Activated gamma-delta T cell treated with Interleukin-2 at 50 U/mL for 16 hours (primary cell): ENCODE measurements at places on chromosomes 4 and X.

- no peak for DNase-seq
Observed at GRCh38 chr4:156829201-156829873, 142.3 kb downstream of the PDGFC start.

- no peak for DNase-seq
Observed at GRCh38 chrX:22952010-22952409, 47.8 kb upstream of the DDX53 start.

DNA sequence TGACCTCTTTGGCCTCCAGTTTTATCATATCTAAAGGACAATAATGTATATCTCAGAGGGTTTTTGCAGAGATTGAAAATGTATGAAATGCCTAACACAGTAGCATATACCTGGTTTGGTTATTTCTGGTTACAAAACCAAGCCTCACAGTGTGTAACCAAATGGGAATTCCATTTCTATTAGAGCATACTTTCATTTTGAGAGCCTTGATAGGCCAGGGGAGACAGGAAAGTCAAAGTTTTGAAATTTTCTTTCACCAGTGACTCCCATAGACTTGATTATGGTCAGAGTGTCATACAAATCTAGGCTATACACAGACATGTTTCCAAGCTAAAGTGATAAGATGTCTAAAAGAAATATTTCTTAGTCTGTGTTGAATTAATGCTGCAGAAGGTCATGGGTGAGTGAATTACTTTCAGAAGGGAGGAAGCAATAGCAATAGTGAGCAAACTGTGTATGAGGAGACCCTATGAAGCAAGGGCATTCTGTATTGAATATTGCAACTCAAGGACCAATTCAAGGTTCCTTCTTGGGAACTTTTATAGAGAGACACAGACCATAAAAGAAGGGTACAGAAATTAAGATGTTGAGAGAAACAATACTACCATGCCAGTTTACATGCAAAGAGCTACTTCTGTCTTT is 151.1 kb downstream of the PDE5A start:
- DNase-seq = no peak

DNA sequence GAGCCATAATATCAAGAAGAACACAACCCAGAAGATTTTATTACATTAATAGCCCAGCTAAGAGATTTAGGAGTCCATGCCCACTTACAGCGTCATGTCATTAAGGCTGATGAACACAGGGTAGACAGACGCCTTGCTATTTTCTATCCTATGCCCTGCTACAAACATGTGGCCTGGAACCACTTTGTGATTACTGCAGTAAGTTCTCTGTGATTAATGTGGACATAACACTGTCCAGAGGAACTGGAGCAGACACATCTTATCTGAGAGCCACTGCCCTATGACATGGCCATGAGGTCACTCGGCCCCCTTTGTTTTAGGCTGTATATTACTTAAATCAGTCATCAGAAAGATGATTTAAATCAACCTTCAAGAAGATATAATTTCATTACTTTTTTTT is 211.7 kb downstream of the MAML3 start:
- no peak for DNase-seq

DNA sequence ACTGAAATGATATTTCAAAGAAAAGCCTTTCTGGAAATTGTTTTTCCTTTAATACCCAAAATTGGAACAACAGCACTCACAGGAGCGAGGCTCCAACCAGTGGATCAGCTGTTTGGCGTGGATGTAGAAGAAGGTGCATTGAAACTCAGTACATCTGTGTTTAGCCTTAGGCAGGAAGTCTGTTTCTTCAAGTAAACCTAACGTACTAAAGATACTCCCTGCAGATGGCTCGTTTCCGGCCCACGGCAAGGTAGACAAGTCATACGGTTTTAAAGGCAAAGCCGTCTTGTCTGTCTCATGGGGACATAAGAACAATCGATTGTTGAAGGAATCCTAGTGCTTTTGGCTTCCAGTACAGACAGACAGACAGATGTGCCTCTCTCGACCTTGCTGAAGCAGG is 50.0 kb upstream of the CLCN4 start:
- DNase-seq = peak; percentile 47

GRCh38 chr4:3241898-3242524 is 6.9 kb upstream of the MSANTD1 start:
- no peak for DNase-seq
